HS-27A (cell line): ENCODE measurements at places on chromosomes 16 and 17.

GRCh38 chr17:64091116-64091515 lies 38.8 kb downstream of the ERN1 start:
- no peak for DNase-seq

- DNase-seq, result no peak
These were observed 19.4 kb downstream of the POLR2A start for GRCh38 chr17:7503521-7503920.

DNA sequence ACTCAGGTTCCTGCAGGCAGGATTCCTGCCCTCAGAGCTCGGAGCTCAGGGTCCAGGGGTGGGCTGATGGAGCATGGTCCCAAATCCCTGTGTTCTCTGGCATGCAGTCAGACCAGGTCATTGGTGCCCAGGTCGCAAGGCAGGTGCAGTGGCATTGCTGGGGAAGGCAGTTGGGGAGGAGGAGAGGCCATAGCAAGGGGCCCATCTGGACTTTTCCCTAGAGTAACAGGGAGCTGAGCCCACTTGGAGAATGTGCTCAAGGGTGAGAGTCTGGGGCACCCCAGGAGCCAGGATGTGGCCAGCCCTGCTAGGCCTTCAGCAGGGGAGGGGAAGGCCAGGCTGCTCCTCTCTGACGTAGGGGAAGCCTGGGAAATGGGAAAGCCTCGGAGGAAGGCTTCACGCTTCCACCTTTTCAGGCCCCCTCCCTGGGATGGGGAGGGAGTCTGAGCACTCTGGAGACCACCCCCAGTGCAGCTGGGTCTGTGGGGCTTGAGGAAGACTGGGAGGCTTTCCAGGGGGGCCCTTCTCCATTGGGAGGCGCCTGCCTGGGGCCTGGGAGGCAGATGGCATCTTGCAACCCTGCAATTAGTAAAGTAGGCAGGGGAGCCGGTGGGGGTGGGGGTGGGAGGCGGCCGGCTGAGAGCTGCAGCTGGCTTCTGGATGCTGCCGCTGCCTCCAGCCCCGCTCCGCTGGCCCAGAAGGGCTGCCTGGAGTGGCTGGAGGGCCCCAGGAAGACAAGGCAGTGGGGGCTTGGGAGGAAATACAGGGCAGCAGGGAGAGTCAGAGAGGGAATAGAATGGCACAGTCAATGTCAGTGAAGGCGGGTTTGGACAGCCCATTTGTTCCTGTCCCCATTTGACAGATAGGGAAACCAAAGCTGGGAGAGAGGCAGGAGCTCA lies 21.1 kb upstream of the DOK4 start:
- DNase-seq, result no peak

DNA sequence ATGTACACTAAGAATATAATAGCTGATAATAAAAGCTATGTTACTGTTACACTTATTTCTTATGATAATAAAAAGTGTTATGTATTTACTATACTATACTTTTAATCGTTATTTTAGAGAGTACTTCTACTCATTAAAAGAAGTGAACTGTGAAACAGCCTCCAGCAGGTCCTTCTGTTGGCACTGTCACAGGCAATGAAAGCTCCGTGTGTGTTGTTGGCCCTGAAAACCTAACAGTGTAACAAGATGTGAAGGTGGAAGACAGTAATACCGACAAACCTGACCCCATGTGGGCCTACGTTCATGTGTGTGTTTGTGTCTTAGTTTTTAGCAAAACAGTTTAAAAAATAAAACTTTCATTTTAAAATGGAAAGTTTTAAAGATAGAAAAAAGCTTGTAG lies 91.8 kb downstream of the STH start:
- DNase-seq, result no peak

DNA sequence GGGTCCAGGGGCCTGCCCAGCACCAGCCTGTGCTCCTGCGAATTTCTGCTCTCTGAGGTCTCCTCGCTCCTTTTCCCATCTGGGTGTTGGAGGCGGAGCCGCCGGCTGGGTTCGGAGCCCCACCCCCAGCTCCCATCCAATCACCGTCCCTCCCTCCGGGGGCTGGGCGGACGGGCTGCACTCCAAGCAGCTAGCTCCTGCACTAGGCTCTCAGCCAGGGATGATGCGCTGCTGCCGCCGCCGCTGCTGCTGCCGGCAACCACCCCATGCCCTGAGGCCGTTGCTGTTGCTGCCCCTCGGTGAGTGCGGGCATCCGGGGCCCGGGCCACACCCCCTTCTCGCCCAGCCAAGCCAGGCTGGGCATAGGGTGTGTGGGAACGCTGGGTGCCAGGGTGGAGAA lies at the start of gene NRN1L:
TSS of gene NRN1L (plus strand) at position 202 of the 400 bp plus-strand sequence. CDS start at position 221, 19 bp downstream.
- no peak for DNase-seq

DNA sequence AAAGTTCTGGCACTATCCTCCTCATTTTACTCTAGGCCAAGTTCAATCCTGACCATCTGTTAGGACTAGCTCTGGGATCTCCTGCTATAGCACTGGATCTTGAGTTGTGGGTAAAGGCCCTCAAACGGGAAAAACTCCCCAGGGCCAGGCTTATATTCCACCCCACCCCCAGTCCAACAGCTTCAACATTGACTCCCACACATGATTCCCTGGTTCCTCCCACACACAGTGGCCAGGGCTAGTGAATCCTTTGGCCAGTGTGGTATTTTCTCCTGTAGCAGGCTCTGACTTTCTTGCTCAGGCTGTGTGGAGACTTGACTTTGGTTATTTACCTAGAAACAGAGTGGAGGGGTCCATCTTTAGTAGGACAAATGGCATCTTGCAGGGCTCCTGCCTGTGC lies 10.3 kb upstream of the AKAP10 start:
- no peak for DNase-seq

DNA sequence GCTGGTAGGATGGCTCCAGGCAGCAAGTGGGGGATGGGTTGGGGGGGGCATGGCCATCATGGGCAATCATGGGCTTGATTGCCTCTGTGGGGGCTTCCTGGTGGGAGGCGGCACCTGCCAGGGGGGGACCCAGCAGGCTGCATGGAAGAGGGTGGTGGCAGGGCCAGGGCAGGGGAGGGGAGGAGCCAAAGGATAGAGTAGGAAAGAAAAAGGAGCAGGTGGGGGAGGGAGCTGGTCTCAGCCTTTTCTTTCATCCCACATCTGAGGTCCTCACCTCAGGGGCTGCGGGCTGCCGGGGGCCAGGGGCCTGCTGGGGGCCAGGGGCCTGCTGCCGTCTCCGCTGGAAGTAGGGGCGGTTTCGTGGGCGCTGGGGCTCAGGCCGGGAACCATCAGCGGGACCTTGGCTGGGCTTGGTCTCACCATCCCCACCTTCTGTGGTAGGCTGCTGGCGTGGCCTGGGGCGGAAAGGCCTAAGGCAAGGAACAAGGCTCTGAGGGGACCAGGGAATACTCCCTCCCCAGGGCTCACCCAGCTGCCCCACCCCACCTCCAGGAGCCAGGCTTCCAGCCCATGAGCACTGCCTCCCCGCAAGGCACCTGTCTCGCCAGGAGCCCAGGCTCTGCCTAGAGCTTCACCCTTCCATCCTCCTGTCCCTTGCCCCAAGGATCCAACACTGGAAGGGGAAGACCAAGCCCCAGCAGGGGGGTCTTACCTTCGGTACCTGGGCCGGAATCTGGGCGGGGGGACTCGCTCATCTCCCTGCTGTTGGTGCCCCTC lies 5.0 kb downstream of the YBX2 start:
- DNase-seq, result no peak

DNA sequence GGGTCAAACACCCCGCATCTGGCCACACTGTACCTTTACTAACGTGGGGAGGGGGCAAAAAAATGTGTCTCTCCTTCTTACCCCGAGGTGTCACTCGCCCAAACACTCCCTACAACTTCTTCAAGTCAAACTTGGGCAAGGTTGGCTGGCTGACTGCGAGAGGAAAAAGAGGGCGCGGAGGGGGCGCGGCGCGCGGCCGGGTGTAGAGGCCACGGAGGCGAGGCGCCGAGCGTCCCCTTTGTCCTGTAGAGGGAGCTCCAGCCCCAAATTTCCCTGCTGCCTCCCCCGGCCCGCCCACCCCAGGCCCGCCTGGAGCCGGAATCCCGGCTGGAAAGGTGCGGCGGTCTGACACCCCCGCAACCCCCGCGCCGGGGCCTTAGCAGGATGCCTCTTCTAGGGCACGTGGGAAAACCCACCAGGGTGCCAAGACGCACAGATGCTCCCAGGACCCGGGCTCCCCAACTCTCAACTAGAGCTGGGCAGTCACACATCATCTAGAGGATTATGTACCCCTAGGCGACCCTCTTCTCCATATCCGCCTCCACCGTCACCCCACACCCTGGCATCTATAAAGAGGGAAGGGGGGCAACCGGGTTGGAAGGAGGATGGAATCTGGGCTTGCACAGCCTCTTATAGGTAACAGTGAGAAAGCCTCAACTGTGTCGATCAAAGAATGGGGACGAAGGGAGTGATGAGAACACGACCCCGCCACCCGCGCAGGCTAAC lies 4.2 kb downstream of the IRX3 start:
- DNase-seq, result no peak

DNA sequence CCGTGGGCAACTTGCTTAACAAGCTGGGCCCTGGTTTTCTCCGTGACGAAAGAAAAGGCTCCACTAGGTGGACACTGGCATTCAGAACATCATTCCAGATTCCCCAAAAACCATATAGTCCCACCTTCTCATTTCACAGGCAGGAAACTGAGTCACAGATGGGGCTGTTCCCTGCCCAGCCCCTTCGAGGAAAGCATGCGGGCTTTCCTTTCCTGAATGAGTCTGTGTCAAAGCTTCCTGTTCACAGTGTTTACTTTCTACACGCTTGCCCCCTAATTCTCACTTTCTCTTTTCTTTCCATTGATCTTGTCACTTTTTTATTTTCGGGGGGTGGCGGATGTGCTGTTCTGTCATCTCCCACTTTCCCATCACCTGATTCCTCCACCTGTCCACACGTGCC lies 10.3 kb upstream of the LGALS9 start:
- DNase-seq, result no peak

DNA sequence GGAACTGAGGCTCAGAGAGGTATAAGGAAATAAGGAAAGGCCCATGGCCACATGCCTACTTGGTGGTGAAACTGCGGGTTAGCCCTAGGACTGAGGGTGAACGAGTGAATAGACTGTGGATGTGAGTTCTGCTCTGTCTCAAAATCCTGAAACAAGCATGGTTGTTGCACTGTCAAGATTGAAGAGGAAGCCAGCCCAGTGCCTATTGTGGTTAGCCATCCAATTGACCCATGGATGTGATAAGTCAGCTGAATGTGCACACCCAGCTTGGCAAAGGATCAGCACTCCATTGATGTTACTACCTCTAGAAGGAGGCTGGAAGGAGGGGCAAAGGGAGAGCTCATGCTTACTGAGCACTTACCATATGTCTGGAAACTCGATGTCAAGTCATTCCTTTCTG lies 4.5 kb downstream of the TMEM114 start:
- no peak for DNase-seq

DNA sequence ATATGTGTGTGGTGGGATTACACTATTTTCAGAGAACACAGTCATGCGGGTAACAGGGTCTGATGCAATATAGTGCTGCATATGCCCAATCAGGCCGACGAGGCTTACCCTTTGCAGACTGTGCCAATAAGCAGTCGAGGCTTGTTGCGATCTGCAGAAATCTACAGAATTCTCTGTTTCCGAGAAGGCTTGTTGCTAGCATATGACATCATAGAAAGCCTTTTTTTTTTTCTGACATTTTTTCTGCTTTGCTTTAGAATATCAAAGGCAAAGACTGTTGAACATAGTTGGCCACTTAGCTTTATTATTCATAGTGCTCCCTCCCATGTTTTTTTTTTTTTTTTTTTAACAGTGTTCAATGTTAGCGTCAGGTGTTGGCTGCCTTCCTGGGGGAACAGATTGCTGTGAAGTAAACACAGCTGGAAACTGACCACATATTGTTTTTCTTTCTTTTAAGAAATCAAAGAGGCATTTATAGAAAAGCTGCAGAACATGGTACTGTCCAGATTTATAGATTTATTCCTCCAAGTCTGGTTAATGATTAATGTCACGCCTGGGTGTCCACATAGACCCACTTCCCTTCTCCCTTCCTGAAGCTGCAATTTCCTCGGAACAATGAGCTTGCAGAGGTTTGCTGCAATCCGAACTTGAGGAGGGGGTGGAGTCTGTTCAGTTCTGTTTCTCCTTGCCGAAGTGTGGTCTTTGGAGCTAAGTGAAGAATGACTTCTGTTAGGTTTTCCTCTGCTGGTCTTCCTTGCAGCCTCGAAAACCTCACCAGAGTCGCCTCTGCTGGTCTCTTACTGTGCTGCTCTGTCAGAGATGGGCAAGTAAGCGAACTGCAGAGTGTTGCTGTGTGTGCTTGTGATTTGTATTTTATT lies 87.3 kb downstream of the MAP2K6 start:
- DNase-seq, result no peak

DNA sequence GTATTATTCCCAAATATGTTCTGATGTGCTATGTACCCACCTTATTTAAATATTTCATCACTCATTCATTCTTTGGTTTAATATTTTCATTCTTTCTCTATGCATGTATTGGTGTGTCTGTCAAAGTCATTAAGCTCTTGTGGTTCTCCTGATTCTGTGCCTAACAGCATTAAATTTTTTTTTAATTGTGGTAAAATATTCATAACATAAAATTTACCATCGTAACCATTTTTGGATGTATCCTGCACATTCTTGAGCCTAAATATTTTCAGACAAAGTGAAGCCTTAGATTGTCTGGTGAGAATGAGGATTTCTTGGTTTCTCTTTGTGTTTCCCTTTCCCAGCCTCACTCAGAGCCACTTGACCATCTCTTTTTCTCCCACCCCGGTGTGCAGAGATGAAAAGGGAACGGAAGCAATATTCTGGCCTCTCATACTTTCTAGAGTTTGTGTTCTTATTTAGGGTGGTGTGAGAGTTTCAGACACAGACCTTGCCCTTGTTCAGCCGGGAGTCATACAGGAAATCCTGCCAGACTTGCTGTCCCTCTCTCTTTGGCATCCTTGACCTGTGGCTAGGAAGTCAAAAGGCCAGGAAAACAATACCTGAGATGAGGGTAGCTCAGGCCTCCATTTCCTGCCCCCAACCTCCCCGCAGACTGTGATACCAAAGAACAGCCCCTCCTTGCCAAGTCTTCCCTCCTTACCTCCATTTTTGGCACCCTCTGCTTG lies 4.9 kb downstream of the CCL5 start:
- DNase-seq, result no peak

- no peak for DNase-seq
These were observed 1.2 kb downstream of the IRF8 start for GRCh38 chr16:85900027-85900792.

- no peak for DNase-seq
These were observed 44.2 kb downstream of the PSMD12 start for GRCh38 chr17:67322042-67322787.

GRCh38 chr17:1485423-1486376 lies 6.8 kb downstream of the MYO1C start:
- DNase-seq, result no peak
